ENCODE measurements at places on chromosomes 13 and 19.

DNA sequence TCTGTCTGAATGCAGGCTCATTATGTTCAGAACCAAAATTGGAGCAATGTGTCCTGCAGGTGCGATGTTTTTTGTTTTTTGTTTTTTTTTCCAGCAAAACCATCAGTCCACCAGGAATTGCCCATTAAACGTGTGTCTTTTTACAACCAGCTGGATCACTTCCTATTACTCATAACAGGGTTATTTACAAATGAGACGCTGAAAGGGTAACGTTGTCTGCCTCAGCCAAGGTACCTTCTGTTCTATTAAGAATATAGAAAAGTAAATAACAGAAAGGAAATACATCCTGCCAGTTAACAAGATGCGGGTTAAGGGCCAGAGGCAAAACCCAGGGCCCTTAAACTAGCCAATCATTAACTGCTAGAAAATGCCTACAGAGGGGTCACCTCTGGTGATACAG is 590.4 kb downstream of the TBC1D4 start:
- no peak for DNase-seq

- DNase-seq = peak; percentile 17
These were observed 44.5 kb downstream of the RFX2 start for GRCh38 chr19:6065685-6066374.

DNA sequence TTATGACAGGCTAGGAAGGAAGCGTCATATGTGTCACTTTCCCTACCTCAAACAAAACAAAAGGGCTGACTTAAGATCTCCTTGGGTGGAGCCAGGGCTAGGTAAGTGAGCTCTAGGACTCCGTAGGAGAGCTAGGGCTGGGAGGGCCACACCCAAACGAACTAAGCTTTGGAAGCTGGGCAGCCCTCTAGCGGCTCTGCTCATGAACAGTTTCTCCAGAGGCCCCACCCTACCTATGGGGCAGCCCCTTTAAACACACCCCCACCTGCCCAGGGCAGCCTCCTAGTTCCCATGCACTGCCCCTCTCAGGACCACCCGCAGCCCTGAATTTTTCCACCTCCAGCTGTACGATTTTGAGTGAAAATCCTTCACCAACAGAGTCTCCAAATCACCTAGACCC is 3.5 kb downstream of the PEG3 start:
- no peak for DNase-seq

GRCh38 chr13:29369060-29369743 is 226.3 kb downstream of the SLC7A1 start:
- DNase-seq = no peak

DNA sequence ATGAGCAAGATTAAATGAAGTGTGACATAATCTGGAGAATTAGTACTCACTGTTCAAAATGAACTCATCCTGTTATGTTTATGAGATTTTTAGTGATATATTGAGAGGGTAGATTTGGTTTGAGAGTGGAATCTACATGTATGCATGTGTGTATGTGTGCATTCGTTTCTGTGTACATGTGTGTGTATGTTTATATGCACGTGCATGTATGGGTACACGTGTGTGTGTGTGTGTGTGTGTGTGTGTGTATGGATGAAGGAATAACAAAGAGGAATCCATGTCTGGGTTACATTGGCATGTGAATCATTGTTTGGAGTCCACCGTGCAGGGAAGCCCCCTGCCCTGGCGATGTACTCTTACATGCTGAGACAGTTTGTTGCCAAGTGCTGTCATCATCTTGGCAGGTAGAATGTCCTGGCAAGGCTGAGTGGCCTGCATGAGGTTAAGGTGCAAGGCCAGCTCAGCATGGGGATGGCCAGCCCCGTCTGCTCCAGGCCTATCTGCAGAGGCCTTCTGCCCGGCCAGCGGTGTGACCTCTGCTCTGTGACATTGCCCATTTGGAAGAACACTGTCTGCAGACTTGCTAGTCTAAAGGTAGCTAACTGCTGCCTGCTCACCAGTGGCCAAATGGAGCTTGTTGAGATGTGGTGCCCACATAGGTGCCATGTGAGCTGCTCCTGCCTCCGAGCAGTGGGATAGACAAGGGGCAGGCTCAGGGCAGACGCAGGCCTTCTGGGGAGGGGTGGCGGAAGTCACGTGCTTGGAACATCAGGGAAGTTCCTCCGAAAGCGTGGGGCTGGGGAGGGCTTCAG is 222.3 kb downstream of the TEX29 start:
- DNase-seq = no peak

DNA sequence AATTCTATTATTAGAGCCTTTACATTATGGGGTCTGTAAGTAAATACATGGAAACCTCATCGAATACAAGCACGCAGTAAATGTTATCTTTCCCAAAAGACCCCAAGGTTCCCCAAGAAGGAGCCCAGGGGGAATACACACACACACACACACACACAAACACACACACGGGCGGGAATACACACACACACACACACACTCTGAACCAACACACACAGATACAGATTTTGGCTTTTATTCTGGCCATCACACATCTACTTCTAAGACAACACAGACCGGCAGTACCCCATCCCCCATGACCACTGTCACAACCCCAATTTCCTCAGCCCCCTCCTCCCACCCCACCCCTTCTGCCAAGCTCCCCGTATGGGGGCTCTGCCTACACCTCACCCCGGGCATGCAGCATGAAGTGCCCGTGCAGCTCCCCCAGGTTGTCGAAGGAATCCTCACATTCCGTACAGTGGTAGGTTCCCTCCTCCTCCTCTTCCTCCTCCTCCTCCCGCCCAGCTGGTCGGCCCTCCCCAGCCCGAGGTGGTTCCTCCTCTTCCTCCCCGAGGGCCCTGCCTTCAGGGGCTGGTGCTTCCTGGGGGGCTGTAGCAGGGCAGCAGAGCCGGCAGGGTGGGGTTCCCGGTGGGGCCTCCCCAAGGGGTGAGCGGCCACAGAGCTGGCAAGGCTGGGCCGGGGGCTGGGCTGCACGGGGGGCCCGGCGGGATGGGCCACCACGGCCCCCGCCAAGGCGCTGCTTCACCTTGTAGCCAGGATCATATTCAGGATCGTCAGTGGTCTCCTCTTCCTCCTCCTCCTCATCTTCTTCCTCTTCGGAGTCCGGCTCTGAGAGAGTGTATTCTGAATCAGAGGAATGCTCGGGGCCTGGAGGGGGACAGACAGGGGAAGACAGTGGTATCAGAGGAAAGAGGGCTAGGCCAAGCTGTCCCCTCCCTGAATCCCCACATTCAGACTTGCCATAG is 4.4 kb upstream of the SRRM5 start:
- no peak for DNase-seq

DNA sequence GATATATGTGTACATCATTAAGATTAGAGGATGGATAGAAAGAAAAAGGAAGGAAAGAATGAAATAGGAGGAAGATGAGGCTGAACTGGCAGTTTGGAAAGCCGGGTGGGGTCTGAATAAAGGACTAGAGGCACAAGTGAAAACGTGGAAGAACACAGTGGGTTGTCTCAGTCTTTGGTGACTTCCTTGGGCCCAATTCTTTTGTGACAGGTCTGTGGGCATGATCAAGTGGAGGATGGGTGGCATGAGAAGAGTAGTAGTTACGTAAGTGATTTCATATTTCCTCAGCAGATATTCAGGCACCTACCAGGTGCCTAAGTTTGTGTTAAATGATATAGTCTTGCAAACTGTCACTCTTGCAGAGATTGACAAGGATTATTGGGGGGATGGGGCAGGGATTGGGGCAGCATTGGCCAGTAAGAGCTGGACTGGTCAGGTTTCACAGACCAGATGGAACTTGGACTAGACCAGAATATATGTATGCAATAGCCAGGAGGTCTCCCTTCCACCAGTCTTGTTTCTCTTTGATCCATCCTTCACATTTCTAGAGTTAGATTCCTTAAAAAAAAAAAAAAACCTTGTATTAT is 2.7 kb downstream of the TPP2 start:
- DNase-seq = peak; percentile 25

DNA sequence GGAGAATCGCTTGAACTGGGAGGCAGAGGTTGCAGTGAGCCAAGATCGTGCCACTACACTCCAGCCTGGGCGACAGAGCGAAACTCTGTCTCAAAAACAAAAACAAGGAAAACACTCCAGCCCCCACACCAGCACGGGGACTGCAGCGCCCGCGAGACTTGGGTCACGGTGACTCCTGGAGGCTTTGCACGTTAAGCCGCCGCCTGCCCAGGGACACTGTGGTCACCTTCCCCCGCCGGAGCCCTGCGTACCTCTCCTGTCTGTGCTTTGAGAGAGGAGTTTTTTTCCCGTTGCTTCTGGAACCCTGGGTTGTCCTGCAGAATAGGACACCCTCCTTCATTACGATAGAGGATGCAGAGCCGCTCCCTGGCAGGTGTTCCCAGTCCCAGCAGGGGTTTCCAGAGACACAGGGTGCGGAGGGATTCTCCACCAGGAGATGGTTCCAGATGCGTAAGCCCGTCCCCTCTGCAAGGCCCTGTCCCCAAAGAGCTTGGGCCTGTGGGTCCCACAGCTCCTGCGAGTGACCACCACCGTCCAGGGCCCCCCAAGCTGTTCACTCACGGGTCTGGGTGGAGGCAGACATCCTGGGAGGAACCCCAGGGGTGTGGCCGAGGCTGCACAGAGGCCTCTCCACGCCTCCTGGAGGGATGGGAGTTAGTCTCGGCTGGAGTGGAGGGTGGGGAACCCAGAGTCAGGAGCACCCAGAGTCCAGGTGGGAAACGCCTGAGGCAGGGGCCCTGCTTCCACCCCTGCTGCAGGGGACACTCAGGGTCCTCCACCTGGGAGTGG is 42.8 kb upstream of the NDUFS7 start:
- no peak for DNase-seq

- DNase-seq = no peak
These were observed 1510.3 kb downstream of the PCDH9 start for GRCh38 chr13:65719831-65720230.

GRCh38 chr19:19550972-19551852 is 13.1 kb downstream of the CILP2 start:
- DNase-seq = no peak

GRCh38 chr13:68850160-68850559 is 1257.5 kb upstream of the ATXN8OS start:
- no peak for DNase-seq

DNA sequence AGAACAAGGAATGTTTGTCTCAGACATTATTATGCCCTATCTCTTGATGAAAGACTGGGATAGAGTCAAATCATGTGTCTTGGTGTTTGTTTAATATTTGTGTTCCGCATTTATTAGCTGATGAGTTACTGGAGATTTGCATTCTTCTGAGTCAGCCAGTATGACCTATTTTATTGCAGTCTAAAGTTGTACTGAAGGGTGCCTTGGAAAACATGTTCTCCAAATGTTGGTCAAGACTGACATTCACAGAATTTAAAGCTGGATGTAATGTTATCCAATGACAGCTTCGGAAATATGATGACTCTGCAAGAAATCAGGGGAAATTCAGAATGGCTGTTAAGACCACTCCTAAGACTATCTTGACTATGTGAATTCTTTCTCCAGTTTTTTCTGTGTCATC is 134.0 kb downstream of the KCNRG start:
- no peak for DNase-seq

DNA sequence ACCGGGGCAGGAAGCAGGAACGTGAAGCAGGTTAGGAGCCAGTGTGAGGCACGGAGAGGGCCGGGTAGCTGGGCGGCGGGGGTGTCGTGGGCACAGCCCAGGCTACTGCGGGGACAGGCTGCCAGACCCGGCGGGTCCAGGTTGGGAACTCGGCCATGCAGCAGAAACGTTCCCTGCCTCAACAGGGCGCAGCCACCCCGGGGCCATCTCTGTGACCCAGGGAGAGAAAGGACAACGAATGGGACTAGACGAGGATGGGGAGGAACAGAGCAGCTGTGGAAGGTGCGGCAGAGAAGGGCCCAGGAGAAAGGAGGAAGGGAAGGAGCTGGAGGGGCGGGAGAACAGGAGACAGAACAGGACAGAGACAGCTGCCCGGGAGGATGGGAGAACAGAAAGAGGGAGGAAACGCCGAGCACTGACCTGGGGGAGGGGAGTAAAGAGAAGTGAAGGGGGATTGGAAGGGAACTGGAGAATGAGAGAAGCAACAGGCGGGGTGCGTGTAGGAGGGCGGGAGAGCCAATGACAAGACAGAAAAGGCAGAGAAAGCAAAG is 12.9 kb upstream of the GARIN5A start:
- no peak for DNase-seq

- DNase-seq = no peak
These were observed 1.3 kb downstream of the DOCK6 start for GRCh38 chr19:11260996-11261395.

Data from activated CD4-positive, alpha-beta T cell treated with anti-CD3 and anti-CD28 coated beads, Interleukin-2, amount 10 ng/mL, durations not matched to agents 7 days and 5 days (primary cell).